Effector memory CD4-positive, alpha-beta T cell (primary cell): ENCODE measurements at places on chromosomes 7 and 10.

DNA sequence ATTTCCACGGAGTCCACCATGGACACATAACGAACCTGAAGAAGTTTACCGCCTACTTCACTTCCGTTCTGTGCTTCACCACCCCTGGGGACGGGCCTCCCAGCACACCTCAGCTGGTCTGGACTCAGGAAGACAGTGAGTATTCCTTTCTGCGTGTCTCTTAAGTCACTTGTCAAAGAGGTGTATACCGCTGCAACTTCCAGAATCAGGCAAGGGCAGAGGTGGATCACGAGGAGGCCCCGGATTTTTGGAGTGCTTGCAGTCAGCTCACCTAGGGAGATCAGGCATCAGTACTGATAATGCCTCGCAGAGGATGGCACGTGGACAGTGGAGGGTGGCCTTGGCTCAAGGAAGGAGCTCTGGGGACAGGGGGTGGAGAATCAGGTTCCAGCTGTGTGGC lies 630.4 kb upstream of the FOXK1 start:
- DNase-seq, result no peak

DNA sequence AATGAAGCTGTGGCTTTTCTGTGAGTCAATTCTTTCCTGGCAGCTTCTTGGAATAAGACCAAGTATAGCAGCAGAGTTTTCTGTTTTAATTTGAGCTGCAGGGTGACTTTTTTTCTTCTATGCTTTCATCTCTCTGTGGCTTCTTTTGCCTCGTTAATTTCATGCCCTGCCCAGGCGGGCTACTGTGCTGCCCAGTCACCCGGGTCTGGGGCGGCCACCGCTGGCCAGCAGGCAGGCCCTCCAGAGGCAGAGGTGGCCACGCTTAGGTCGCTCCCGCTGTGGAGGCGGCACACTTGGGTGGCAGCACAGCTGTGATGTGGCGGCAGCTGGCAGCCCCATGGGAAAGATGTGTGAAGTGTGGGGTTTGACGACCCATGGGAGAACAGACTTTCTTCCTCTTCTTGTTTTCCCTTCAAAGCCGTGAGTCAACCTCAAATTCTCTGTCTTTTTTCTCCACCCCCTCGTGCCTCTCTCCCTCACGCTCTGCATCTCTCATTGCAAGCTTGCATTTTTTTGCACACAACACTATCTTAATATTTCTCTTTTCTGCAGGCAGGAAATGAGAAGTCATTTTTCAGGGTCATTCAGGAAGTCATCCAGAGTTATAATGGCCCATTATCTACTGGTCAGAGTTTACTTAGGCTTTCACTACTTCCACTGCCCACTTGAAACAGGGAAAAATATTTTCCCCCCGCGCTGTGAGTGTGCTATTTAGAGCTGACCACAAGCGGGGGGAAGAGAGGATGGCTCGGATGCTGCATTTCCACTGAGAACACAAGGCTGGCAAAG lies 67.8 kb downstream of the EGFR start:
- no peak for DNase-seq

DNA sequence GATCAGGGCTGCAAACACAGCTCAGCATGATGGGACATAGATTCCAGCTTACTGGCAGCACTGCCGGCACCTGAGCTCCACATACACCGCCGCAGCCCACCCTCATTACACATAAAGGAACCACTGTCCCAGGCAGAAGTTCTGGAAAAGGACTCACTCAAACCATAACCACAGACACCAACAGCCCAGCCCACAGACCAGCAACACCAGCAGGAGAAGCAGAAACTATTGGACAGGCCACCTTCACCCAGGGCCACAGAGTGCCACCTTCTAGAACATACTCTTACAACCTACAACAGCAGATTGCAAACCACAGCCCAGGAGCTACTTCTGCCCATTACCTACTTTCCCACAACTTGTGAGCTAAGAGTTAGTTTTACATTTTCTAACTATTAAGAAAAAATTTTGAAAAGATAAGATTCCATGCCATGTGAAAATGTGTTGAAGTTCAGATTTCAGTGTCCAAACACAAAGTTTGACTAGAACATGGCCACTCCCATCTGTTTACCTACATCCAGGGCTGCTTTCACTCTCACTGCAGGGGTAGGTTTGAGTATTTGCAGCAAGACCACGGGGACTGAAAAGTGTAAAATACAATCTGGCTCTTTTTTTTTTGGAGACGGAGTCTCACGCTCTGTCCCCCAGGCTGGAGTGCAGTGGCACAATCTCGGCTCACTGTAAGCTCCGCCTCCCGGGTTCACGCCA lies 153.0 kb downstream of the TNS3 start:
- no peak for DNase-seq

DNA sequence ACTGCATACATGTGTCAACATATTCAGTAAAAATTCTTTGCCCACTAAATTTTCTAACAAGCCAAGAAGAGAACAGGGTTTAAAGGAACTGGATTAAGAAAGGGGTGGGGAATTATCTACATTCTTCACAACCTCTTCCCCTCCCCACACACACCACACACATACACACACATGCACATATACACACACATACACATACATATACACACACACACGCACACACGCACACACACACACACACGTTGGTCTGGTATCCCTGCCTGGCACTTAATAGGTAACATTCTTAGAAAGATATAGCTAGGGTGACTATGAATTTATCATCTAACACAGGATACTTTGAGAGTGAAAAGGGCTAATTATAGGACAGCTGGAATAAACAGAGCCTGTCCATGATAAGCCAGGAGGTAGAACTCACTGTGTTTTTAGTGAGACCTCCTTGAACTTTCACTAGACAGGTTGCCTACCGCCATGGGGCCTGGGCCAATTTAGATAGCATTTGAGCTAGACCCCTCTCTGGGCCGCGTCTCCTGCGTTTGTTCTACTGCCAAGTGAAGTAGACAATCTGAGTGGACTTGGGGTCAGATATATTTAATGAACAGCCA lies 33.1 kb upstream of the EPC1 start:
- DNase-seq, result no peak

- no peak for DNase-seq
Observed at GRCh38 chr10:97759946-97760345, 11.9 kb downstream of the SFRP5 start.

GRCh38 chr10:19954601-19955000 lies 138.4 kb downstream of the PLXDC2 start:
- DNase-seq, result no peak

DNA sequence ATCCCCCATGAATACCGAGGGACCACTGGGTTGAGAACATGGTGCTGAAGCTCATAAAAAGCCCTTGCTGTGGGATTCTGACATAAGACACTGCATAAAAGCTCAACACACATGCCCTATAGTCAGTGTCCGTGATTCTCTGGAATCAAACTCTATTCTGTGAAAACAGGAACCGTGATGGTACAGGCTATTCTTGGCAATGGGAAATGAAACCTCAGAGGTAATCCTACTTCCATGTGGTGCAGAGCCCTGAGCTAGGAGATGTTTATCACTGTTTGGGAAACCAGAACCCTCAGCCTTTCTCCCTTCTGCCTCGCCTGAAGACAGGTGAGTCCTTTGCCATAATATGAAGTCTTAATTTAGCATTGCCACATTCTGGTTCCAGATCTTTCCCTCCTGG lies 80.8 kb upstream of the PRSS1 start:
- no peak for DNase-seq

GRCh38 chr7:5352440-5353010 lies 69.8 kb downstream of the SLC29A4 start:
- DNase-seq, result no peak

DNA sequence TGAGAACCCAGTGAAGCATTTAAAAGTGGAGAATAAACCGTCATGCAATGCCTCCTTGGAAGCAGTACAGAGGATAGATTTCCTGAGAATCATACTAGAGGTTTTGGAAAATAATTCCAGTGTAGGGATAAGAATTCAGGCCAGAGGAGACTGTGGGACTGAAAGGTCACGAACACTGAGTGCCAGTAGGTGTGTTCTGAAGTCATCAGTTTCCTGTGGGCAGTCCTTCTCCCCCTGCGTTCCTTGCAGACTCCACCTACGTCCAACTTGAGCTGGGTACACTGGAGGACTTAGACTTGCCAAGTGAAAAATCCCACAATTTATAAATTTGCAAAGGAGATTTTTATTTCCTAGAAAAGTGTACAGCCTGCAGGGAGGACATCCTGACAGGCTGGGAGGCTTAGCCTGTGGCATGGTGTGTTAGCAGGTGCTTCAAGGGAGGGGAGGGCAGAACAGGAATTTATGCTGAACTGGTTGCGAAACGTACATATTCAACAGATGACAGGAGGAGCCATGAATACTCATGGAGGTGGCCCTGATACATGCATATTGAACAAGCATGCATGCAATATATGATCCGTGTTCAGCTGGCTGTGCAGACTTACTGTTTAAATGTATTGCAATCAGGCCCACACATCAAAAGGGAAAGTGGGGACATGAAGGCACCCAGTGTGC lies 72.9 kb upstream of the POM121L12 start:
- no peak for DNase-seq

GRCh38 chr7:28473571-28474281 lies 61.4 kb downstream of the CREB5 start:
- no peak for DNase-seq

DNA sequence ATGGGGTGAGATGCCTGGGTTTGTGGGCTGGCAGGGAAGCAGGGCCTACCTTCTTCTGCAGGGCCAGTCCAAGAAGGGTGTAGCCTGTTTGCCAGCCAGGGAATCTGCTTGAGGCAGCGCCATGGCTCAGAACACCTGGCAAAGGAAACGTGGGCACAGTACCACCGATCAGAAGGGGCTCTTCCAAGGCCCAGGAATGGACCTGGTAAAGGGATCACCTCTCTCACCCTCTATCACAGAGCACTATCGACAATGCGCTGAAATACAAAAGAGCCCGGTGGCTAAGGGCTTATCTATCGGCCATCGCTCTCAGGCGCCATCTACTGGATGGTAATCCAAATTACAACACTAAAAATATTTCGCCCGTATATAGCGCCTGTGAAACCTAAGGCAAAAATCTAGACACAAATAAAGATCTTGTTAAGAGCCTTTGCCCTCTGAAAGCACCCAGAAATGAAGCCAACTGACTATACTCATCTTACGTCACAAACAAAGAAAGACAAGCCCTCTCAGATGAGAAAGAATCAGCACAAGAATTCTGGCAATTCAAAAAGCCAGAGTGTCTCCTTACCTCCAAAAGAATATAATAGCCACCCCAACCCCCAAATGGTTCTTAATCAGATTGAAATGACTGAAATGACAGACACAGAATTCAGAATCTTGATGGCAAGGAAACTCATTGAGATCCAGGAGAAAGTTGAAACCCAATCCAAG lies 217.8 kb upstream of the HPS1 start:
- DNase-seq, result no peak

DNA sequence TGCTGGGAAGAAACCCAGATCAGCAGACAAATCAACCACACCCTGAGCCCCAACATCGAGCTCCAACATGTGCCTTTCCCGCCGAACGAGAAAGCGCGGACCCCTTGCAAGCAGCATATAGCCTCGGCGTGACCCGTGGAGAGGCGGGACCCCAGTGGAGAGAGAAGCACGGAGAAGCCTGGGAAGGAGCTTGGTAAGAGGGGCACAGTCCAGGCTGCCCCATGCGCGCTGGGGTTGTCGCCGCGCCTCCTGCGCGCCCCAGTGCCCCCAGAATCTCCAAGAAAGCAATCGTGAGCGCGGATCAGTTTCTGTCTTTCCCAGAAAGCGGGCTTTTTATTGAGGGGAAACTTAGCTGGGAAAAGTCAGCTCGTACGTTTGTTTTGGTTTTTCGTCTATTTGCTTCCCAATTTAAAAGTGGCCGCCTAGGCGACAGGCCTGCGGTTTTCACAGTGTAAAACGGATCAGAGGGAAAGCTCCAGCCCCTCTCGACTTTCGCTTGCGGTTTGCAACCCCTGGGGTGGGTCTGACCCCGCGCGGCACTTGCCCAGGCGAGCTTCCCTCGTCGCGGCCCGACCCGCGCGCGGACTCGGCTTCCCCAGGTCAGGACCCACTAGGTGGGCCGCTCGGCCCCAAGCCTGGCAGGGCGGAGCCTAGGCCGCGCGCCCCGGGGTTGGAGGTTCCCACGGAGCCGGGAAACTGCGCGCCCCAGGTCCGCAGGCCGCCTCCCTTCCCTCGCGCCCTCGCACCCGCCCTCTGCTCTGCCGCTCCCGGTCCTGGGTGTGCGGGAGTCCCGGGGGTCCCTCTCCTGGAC lies 31.1 kb downstream of the SKIDA1 start:
- no peak for DNase-seq

DNA sequence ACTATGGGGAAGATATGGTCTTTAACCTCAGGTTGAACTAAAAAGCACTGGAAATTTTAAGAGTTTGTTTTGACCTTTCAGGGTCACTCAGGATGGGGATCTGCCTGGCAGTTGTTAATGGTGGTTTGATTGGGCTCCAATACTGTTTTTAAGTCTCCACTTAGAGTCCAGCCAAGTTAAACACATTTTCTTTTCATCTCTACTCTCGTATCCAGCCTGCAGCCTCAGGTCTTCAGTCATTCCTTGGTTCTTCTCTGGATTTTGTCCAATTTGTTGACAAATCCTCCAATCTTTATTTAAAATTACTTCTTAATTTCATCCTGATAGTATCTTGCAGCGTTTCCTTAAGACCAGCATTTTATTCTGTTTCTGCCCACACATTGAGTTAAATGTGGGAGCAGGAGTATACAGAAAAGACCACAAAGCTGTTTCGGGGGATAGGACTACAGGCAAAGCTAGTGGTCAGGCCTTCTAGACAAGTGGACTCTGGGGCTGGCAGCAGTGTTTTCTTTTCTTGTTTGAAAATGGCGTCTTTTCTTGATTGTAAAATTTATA lies 133.2 kb upstream of the INHBA start:
- no peak for DNase-seq

- no peak for DNase-seq
Observed at GRCh38 chr10:132385721-132386418, 11.1 kb upstream of the PWWP2B start.

GRCh38 chr10:93034426-93034825 lies 26.2 kb upstream of the CYP26C1 start:
- no peak for DNase-seq

- DNase-seq, result no peak
Observed at GRCh38 chr7:21767300-21767900, 178.3 kb downstream of the CDCA7L start.

GRCh38 chr10:83666762-83667161 lies 472.5 kb upstream of the GHITM start:
- DNase-seq, result no peak

DNA sequence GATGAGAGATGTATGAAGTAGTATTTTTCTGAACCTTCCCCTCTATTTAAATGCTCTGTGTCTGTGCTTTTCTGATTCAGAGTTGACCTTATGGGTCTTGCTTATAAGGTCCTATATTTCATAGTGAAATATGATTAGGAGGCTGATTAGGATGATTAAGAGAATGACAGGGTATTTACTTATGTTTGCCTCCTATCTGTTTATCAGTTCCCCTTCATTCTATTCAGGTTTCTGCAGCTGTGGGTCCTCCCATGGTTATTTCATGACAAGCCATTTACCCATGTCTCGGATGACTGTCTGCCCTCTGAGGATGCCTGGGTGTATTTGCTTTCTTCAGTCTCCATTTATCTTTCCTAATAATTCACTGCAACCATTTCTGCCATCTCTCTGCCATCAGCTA lies 16.9 kb downstream of the RPA3 start:
- no peak for DNase-seq

GRCh38 chr10:3067118-3067858 lies at the start of gene PFKP:
Gene PFKP, plus strand, starts transcription at chr10:3067548. Its CDS starts 48 bp downstream, at chr10:3067596.
- peak; percentile 34 for DNase-seq
